Tibial nerve (tissue), 4 donors: ENCODE measurements at places on chromosomes 2 and 18. TPM values are rescaled to one million over a fixed set of nuclear protein-coding genes. Genes with fewer than 3 reads are reported as not detected.

BUB1 gene
- 0.44 TPM for total RNA-seq

- H3K4me3 ChIP-seq = no peak overlapping the region
- H3K27me3 ChIP-seq = no peaks in the 10 kb centered on the region
- no peak for DNase-seq
- no peaks in the 10 kb centered on the region for H3K36me3 ChIP-seq
- H3K27ac ChIP-seq = no peak overlapping the region
- H3K4me1 ChIP-seq = no peaks in the 10 kb centered on the region
These were observed 529.2 kb upstream of the ID2 start for GRCh38 chr2:8152392-8153257.

- H3K27me3 ChIP-seq = no peaks in the 10 kb centered on the region
- H3K36me3 ChIP-seq = no peaks in the 10 kb centered on the region
- peak overlapping the region; percentile 63 for H3K27ac ChIP-seq
- peak; percentile 71 for DNase-seq
- peaks cover 3% of the 10 kb centered on the region for H3K4me1 ChIP-seq
These were observed 22.3 kb downstream of the CLASP1 start for GRCh38 chr2:121626777-121627524.

DNA sequence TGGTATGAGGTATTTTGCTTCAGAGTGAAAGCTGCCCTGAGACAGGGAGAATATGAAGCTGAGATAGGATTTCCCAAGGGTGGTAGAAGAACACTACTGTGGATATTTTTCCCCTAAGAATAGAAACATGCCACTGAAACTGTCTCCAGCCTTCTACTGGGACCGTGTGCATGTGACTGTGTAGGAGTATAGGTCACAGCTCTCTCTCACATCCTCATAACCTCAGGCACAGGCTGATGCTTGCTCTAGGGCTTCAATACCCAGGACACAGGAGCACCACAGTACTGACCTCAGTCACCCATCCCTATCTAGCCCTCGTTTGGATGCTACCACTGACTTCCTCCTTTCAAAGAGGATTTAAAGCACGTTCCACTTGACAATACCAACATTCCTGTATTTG, 67.2 kb downstream of the REV1 start:
- H3K4me3 ChIP-seq = no peak overlapping the region
- no peaks in the 10 kb centered on the region for H3K4me1 ChIP-seq
- DNase-seq = no peak
- H3K36me3 ChIP-seq = peaks cover 86% of the 10 kb centered on the region
- no peaks in the 10 kb centered on the region for H3K27me3 ChIP-seq

- no peaks in the 10 kb centered on the region for H3K36me3 ChIP-seq
- no peak overlapping the region for H3K4me3 ChIP-seq
- H3K27ac ChIP-seq = no peak overlapping the region
- no peaks in the 10 kb centered on the region for H3K4me1 ChIP-seq
- no peaks in the 10 kb centered on the region for H3K27me3 ChIP-seq
These were observed 1696.7 kb upstream of the PIK3C3 start for GRCh38 chr18:40258311-40258710.

DNA sequence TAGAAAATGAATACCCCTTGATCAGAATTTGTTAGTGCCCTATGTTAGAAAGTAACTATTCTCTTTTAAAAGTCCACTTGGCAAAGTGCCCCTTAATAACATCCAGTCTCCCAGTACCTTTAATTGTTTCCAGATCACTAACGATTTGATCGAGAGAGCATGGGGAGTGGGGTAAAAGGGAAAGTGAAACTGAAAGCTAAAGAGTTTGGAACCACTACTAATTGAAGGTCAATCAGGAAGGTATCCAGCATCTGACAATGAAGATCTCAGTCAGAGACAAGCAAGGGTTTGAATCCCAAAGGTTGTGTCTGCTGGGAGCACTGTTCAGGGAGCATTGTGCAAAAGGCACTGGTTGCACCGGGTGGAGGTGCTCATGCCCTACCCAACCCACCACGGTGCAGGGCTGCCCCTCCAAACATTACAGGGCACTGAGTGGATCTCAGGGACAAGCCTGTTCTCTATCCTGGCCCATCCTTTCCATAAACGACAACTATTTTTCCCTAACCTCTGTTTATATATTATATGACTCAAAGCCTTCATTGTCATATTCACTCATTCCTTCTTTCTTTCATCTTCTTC, 14.6 kb upstream of the RIT2 start:
- no peak overlapping the region for H3K27ac ChIP-seq
- H3K4me1 ChIP-seq = no peaks in the 10 kb centered on the region
- H3K36me3 ChIP-seq = no peaks in the 10 kb centered on the region
- H3K27me3 ChIP-seq = no peaks in the 10 kb centered on the region
- peak overlapping the region; percentile 33 for H3K4me3 ChIP-seq
- no peak for DNase-seq

DNA sequence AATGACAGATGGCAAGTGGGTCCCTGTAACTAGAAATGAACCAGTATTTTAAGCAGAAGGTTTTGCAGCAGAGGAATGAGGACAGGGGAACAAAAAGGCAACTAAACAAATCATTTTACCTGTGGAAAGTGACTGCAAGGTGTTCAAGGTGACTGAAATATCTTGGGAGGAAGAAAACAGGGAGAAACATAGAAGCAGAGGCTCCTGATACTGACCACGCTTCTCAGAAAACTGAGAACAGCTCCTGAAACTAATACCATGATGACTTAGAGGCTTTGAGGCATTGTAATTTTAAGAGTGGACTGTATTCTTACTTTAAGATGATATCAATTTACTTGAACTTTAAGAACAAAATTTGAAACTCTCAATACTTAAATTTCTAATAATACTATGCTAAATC, at the start of gene DYTN:
Gene DYTN (minus strand): TSS at position 101 of the 400 bp plus-strand sequence. CDS start 117 bp downstream, outside the sequence.
- no peaks in the 10 kb centered on the region for H3K36me3 ChIP-seq
- H3K4me3 ChIP-seq = no peak within 1 kb of the TSS
- H3K27me3 ChIP-seq = no peaks in the 10 kb centered on the region
- no peak for DNase-seq
- no peaks in the 10 kb centered on the region for H3K4me1 ChIP-seq
- H3K27ac ChIP-seq = no peak within 1 kb of the TSS

GRCh38 chr2:234805836-234806235, 146.0 kb upstream of the SH3BP4 start:
- DNase-seq = no peak
- H3K27ac ChIP-seq = no peak overlapping the region
- no peak overlapping the region for H3K4me3 ChIP-seq
- H3K27me3 ChIP-seq = no peaks in the 10 kb centered on the region

VAMP8 gene
- 4.3 TPM for total RNA-seq

DNA sequence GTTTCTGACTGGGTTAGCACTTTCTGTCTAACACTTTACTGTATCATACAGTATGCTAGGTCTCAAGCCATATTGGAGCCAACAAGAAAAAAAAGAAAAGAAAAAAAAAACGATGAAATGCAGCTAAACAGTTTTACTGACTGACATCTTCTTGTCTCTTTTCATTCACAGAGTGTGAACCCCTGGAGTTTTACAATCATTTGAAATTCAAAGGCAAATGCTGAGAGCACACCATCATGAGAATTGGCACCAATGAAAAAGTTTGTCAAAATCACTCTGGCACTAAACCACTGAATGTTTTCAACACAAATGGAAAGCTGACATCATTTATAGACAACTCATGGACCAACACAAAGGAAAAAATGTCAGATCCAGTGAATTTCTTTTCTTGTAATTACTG, 513.3 kb downstream of the LRRTM4 start:
- DNase-seq = no peak
- no peaks in the 10 kb centered on the region for H3K36me3 ChIP-seq
- peak overlapping the region; percentile 57 for H3K27ac ChIP-seq
- H3K4me3 ChIP-seq = no peak overlapping the region

- DNase-seq = no peak
- no peak overlapping the region for H3K27ac ChIP-seq
- no peaks in the 10 kb centered on the region for H3K36me3 ChIP-seq
- no peaks in the 10 kb centered on the region for H3K27me3 ChIP-seq
- no peaks in the 10 kb centered on the region for H3K4me1 ChIP-seq
- no peak overlapping the region for H3K4me3 ChIP-seq
These were observed 116.2 kb downstream of the EML6 start for GRCh38 chr2:54839461-54840255.

HS1BP3 gene
- 37.9 TPM for total RNA-seq

- peaks cover 60% of the 10 kb centered on the region for H3K4me1 ChIP-seq
- no peak overlapping the region for H3K4me3 ChIP-seq
- no peak for DNase-seq
- H3K27me3 ChIP-seq = peaks cover 7% of the 10 kb centered on the region
- H3K36me3 ChIP-seq = no peaks in the 10 kb centered on the region
These were observed 1.2 kb upstream of the EMX1 start for GRCh38 chr2:72915907-72916742.

GRCh38 chr18:44729631-44730101, 49.0 kb downstream of the SETBP1 start:
- peaks cover 40% of the 10 kb centered on the region for H3K4me1 ChIP-seq
- no peaks in the 10 kb centered on the region for H3K27me3 ChIP-seq
- DNase-seq = no peak
- H3K4me3 ChIP-seq = no peak overlapping the region
- no peak overlapping the region for H3K27ac ChIP-seq

DNA sequence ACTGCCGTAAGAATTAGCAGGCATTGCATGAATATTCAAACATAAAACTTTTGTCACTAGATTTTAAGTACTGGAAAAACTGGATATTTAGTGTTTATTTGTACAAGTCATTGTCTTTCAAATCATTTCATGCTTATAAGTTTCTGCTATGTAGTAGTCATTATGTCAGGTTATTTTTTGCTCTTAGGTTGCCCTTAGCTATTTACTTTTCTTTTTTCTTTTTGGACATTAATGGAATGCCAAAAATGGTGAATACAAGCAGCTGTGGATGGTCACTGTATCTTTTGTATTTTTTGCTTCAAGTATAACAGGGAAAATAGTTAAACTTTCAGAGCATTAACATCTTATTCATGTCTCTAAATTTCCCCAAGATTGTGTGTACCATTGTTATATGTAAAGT, 18.6 kb upstream of the KCNJ13 start:
- no peak for DNase-seq
- no peak overlapping the region for H3K27ac ChIP-seq
- peaks cover 90% of the 10 kb centered on the region for H3K36me3 ChIP-seq
- H3K4me3 ChIP-seq = no peak overlapping the region
- no peaks in the 10 kb centered on the region for H3K4me1 ChIP-seq

- no peak overlapping the region for H3K4me3 ChIP-seq
- H3K27me3 ChIP-seq = no peaks in the 10 kb centered on the region
- no peaks in the 10 kb centered on the region for H3K4me1 ChIP-seq
These were observed 11.5 kb upstream of the PNPT1 start for GRCh38 chr2:55705027-55705653.

DNA sequence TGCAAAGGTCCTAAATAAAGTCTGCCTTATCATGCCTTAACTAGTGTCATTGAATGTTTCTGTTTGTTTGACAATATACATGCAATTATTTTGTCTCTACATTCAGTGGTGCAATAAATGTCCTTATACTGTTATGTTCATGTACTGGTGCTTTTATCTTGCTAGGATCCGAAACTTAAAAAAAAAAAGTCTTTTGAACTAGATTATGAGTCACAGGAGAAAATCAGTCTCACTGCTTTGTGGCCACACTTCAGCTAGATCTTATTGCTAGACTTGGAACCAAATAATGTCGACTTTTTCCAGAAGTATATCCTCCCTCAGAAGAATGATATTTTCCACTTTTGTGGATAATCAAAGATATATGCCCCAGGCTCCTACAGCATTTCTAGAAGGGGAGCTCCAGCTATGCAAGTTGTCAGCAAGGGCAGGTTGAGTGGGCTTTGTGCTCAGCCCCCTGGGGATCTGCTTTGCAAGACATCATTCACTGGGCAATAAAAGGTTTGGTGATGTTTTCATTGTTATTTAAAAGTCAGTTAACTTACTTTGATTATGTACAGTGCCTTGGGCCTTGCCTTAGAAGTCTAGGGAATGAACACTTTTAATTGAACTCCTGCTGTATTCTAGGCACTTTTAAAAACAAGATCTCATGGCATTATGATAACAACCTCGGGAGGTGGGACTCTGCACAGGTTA, 157.1 kb upstream of the LRRTM1 start:
- H3K4me3 ChIP-seq = no peak overlapping the region
- H3K27me3 ChIP-seq = no peaks in the 10 kb centered on the region
- H3K4me1 ChIP-seq = no peaks in the 10 kb centered on the region
- no peak overlapping the region for H3K27ac ChIP-seq
- no peaks in the 10 kb centered on the region for H3K36me3 ChIP-seq

DNA sequence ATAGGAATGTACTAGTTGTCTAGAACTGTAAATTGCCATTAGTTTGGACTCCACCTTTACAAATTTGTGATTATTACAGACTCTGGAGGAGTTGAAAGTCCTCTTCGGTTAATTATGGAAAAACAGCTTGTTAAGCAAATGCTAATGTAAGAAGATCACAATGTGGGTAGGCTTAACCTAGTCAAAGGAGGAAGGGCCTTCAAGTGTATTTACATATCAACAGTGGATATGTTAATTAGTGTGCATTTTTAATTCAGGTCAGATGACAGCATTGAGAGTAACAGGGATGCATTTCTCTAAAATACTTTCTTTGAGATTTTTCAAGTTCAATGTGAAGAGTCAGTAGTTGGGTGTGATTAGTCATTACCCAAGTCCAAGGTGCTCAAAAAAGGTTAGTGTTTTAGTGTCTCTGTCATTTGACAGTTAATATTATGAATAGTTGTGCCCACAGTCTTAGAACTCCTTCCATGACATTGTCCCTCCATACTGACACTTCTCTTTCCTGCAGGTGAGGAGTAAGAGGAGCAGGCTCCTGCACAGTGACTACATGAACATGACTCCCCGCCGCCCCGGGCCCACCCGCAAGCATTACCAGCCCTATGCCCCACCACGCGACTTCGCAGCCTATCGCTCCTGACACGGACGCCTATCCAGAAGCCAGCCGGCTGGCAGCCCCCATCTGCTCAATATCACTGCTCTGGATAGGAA, 28.0 kb downstream of the CD28 start:
- no peaks in the 10 kb centered on the region for H3K27me3 ChIP-seq
- H3K4me1 ChIP-seq = no peaks in the 10 kb centered on the region
- H3K4me3 ChIP-seq = no peak overlapping the region

SCG2 gene
- not detected for total RNA-seq

DNA sequence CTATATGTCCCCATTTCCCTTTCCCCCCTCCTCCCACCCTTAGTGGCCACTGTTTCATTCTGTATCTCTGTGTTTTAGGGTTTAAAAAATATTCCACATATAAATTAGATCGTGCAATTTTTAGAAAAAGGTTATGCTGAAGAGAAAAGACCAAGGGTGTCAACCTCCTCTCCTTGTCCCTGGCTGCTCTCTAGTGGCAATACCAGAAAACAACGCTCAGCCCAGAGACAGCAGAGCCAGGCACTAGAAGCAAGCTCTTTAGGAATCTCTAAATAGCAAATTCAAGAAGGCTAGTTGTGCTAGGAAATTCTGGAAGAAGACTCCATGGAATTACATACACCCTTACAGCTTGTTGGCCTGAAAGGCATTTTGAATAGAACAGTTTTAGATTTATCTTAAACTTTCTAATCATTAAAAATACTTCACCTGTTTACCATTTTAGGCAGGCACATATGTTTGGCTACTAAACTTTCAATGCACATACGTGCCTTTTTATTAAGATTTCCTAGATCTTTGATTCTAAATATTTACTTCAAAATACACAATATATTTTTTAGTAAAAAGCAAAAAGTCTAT, 35.1 kb upstream of the RASGRP3 start:
- H3K27ac ChIP-seq = no peak overlapping the region
- H3K4me3 ChIP-seq = no peak overlapping the region
- peak; percentile 66 for DNase-seq
- no peaks in the 10 kb centered on the region for H3K27me3 ChIP-seq

GRCh38 chr2:44799754-44800153, 141.7 kb upstream of the SIX3 start:
- no peak for DNase-seq
- H3K4me1 ChIP-seq = peaks cover 18% of the 10 kb centered on the region
- no peak overlapping the region for H3K27ac ChIP-seq
- H3K27me3 ChIP-seq = no peaks in the 10 kb centered on the region

- no peaks in the 10 kb centered on the region for H3K36me3 ChIP-seq
- no peak for DNase-seq
- H3K4me1 ChIP-seq = no peaks in the 10 kb centered on the region
- no peak overlapping the region for H3K27ac ChIP-seq
- H3K27me3 ChIP-seq = no peaks in the 10 kb centered on the region
- no peak overlapping the region for H3K4me3 ChIP-seq
These were observed 18.5 kb downstream of the PLEKHM3 start for GRCh38 chr2:208006833-208007232.
